ENCODE measurements at places on chromosomes 2 and 18.
A peak's percentile ranks its signal among the peaks of the same experiment; 100 is the strongest.

GRCh38 chr2:128746356-128746755 lies 427.7 kb upstream of the HS6ST1 start:
- no peak for DNase-seq

DNA sequence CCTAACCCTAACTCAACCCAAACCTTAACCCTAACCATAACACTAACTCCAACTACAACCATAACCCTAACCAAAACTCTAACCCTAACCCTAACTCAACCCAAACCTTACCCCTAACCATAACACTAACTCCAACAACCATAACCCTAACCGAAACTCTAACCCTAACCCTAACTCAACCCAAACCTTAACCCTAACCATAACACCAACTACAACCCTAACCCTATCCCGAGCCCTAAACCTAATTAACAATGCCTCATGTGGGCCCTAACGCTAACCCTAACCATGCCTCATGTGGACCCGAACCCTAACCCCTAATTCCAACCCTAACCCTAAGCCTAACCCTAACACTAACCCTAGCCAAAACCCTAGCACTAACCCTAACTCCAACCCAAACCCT lies 11.5 kb upstream of the GPR35 start:
- DNase-seq: no peak

GRCh38 chr2:99150706-99151105 lies 4.0 kb downstream of the TSGA10 start:
- DNase-seq: no peak

GRCh38 chr2:78978340-78978739 lies 47.2 kb upstream of the REG3G start:
- no peak for DNase-seq

- no peak for DNase-seq
Measured at GRCh38 chr2:143603035-143603655, 473.9 kb downstream of the ARHGAP15 start.

DNA sequence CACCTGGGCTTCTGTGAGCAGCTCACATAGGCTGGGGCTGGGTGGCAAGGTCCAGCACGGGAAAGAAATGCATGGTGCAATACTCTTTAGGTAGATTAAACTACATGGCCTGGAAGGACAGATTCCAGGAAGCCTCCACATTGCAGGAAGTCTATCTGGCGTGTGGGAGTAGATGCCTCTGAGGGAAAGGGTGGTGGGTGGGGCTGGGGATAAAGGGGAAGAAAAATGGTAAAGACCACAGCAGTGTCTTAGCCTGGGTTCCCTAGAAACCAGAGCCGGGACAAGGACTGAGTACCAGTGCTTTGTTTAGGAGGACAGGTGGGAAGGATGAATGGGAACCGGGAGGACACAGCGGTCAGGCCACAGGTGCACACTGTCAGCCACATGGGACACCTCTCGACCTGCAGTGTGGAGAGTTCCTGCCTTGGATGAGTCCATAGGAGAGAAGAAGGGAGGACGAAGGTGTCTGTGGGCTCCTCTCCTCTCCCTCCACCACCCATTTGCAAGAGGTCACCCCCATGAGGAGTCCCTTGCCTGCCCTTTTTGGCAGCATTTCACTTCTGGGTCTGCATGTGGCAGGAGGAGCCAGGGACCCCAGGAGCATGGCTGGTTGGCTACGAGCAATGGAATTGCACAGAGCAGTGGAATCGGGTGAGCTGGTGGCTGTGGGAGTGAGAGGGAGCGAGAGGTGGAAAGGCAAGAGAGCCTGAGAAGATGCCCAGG lies 91.5 kb upstream of the HS6ST1 start:
- no peak for DNase-seq

GRCh38 chr2:124580263-124580662 lies 555.2 kb downstream of the CNTNAP5 start:
- DNase-seq: no peak

GRCh38 chr18:55253814-55254213 lies 294.6 kb upstream of the CCDC68 start:
- DNase-seq: no peak

DNA sequence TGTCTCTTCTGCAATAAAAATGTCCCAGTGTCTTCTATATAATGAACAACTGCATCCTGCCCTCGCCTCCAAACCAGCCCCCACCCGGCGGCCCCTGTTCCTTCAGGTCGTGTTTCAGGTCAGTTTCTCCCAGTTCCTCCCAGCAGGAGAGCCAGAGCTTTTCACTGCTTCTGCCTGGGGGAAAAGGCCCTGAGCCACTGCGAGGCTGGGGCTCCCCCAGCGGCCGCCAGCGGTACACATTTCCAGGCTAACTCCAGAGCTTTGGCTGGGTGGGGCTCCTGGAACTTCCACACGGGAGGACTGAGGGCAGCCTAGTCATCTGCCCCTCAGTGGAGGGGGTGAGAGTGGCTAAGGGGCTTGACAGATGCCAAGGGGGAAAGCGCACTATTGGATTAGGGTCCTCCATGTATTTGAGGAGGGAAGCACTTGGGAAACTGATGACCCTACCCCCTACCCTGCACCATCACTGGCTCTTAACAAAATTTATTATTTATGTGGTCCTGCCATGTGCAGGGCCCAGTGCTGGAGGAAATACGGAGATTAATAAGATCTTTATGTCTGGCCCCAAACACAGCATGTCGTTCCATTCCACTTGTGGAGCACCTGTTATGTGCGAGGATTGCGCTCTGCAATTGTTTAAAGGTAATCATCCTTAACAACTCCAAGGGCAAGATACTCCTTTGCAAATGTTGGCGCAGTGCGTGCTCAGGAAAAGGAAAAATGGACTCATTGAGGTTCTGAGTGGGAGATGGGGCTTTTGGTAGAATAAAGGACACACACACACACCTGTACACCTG lies 17.3 kb upstream of the CYS1 start:
- peak; percentile 25 for DNase-seq

- no peak for DNase-seq
Measured at GRCh38 chr2:171307560-171307959, 126.2 kb downstream of the METTL8 start.

GRCh38 chr2:239257511-239257937 lies 143.3 kb downstream of the HDAC4 start:
- peak; percentile 53 for DNase-seq

- no peak for DNase-seq
Measured at GRCh38 chr2:241615041-241615440, 21.9 kb downstream of the THAP4 start.

DNA sequence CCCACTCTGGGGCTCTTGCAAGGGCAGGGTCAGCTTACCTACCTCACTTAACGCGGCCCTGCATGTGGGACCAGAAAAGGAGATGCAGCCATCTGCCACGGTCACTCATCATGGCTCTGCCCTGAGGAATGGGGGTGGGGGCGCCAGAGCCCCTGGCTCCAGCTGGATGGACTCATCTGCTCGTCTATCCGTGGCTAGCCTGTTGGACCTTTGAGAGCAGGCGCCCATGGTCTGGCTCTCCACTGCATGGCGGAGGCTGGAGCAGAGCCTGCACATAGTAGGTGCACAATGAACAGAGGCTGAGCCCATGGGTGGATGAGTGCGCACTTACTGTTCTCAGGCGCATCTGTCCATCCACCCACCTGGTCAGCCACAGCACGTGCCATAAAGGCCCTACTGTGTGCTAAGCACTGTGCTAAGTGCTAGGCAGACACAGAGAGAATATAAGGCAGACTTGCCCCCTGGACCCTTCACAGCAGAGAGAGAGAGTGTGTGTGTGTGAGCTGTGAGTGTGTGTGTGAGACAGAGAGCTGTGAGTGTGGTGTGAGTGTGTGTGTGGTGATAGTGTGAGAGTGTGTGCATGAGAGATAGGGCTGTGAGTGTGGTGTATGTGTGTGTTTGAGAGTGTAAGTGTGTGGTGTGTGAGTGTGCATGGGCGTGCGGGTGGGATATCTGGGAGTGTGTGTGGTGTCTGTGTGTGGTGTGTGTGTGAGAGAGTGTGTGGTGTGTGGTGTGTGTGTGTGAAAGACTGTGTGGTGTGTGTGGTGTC lies 151.3 kb downstream of the TFCP2L1 start:
- no peak for DNase-seq

DNA sequence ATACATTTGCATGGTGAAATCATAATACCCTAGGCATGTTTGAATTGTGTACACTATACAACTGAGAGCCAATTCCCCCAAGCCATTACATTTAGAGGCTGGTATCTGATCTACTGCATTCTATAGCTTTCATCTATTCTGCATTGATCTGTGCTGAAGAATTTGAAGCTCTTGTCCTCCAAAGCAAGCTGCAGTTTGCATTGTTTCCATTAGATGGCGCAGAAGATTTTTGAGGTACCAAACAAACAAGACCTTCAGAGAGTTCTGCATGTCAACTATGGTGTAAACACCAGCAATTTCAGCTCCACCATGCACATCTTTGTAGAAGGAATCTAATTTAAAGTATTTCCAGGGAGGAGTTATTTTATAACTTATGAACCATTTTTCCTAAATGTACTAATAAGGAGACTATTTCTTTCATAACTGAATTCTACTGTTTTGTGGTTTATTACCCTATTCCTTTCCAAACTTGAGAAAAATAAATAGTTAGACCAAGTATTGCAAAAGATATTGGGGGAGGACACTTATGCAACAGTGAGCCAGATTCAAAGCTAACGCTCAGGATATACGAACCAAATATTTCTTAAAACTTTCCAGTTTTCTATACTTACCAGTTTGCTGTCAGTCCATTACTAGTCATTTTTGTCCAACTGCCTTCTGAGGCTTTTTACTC lies 761.8 kb upstream of the ACVR2A start:
- DNase-seq: peak; percentile 58

DNA sequence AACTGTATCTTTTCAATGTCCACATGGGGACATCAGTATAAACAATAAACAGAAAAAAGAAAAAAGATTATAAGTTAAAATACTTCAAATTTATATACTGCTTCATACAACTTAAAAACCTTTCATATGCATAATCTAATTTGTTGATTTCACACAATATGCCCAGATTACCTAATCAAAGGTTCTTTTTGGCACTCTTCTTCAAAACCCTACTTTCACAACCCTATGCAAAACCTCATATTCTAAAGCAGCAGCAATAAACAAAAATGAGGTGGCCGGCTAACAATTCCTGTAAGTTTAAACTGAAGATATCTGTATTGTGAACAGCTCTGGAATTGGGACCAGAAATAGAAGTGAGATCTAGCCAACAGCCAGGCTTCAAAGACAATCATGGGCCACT lies 28.6 kb downstream of the STK17B start:
- no peak for DNase-seq

DNA sequence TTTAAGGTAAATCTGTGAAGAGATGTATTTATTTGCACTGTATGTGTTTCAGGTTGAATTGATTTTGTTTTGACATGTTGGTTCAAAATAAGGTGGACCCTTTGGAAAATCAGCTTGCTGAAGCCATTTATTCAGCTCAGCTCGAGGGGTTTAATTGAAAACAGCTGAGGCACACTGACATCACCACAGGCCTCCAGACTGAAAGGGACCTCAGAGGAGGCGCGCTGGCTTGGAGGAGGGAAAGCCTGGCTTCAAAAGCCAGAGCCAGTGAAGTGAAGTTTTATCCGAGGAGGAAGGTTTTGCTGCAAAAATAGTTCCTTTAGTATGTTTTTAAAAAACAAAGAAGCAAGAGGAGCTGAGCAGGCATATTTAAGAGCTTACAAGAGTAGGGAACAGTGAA lies 26.9 kb upstream of the DNMT3A start:
- DNase-seq: no peak

DNA sequence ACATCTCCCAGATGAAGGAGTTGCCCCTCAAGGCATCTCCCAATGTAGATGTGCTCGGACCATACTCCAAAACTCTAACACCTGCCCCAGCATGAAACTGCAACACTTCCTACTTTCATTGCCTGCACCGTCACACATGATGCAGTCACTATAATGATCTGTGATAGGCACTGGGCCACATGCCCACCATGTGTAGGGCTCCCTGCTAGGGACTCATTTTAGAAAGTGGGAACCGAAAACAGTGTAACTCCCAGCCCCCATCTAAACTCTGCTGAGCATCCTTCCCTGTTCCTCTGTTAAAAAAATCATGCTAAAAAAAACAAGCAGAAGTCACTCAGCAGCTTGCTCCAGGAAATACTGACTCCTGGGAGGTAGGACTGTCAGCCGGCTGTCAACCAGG lies 496.1 kb upstream of the RAB6C start:
- no peak for DNase-seq

GRCh38 chr2:28225473-28226080 lies 167.1 kb upstream of the FOSL2 start:
- no peak for DNase-seq

GRCh38 chr2:208608122-208608835 lies 201.7 kb downstream of the PTH2R start:
- DNase-seq: no peak

DNA sequence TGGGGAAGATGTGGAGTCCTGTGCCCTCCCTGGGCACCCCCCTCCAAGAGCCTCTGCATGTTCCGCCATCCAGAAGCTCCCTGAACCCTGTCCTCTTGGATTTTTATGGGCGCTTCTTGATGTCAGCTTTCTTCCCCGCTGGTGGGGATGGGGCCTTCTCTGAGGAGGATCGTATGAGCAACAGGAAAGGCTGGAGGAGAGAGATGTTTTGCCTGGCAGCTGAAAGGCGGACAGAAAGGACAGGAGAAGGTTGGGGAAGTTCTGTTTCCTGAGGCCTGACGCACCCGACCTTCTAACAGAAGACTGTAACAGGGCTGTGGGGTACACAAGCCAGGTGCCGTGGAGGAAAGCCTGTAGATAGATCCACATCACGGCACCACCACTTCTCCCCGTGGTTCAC lies 238.8 kb downstream of the LDLRAD4 start:
- no peak for DNase-seq

DNA sequence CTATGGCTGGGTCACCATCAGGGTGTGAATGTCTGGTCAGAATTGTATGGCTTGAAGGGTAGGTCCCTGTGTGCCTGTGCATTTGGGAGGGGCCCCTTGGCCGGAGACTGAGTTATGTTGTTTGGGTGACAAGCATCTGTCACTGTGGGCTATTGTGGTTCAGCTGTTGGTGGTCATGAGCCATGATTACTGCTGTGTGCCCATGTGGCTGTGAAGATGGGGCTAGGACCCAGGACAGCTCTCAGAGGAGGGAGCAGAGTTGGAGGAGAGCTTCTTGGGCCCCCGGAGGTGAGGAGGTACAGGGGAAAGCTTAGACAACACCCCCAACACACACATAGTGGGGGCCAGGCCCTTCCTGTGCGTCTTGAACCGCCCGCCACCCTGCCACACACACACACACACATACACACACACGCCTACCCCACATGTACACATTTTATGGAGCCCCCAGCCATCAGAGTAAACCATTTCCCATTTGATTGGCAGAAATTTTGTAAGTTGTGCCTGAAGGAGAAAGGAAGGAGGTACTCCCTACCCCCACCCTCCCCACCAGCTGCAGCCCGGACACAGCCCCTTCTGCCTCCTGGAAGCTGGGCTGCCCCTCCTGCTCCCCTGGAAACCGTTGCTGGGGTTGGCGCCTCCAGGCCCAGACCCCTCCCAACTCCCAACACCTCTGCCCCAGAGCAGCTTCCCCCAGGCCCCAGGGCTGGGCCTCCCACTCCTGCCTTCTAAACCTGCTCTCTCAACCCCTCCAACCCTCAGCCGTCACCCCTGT lies 2.0 kb downstream of the GAREM2 start:
- DNase-seq: no peak

Measured in activated CD4-positive, alpha-beta T cell treated with anti-CD3 and anti-CD28 coated beads, Interleukin-2, Interleukin-4, amounts not matched to agents 100 ng/mL and 50 ng/mL, durations not matched to agents 16 hours and 8 hours (primary cell).